ENCODE measurements at places on chromosomes 1 and 21.
A peak's percentile ranks its signal among the peaks of the same experiment; 100 is the strongest.

DNA sequence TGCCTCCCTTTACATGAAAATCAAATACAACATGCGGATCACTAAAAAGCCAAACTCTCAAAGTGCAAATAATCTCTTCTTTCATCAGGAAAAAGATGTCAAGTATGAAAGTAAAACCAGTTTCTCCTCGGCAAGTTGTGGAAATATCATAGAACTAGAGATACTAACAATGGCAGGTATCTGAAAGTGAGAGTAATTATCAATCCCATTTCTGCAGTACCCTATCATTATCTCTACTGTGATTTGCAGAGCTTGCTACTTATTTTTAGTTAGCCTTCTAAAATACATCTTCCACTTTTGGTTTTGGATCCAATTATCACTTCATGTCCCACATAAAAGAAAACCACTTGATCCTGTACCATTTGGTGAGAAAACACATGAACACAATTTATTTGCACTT, 3.0 kb downstream of the TP53BP2 start:
- DNase-seq: no peak

DNA sequence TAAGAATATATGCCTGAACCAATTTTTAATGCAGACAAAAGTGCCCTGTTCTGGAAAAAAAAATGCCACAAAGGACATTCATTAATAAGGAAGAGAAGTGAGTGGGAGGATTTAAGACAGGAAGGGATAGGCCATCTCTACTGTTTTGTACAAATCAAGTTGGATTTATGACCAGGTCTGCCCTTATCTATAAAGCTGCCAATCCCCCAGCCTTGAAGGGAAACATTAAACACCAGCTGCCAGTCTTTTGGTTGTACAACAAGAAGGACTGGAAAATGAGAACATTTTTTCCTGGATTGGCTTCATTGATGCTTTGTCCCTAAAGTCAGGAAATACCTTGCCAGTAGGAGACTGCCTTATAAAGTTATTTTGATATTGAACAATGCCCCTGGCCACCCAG, 444.0 kb downstream of the NPHP4 start:
- DNase-seq: no peak

GRCh38 chr1:227191607-227192006, 126.7 kb downstream of the CDC42BPA start:
- DNase-seq: no peak

- DNase-seq: no peak
Observed at GRCh38 chr1:83857103-83857502, 141.8 kb downstream of the TTLL7 start.

- no peak for DNase-seq
Observed at GRCh38 chr21:42970946-42971653, 3.3 kb upstream of the PKNOX1 start.

- DNase-seq: no peak
Observed at GRCh38 chr1:72997624-72998023, 715.3 kb upstream of the NEGR1 start.

- DNase-seq: peak; percentile 73
Observed at GRCh38 chr1:32773018-32773763, 44.0 kb downstream of the YARS1 start.

DNA sequence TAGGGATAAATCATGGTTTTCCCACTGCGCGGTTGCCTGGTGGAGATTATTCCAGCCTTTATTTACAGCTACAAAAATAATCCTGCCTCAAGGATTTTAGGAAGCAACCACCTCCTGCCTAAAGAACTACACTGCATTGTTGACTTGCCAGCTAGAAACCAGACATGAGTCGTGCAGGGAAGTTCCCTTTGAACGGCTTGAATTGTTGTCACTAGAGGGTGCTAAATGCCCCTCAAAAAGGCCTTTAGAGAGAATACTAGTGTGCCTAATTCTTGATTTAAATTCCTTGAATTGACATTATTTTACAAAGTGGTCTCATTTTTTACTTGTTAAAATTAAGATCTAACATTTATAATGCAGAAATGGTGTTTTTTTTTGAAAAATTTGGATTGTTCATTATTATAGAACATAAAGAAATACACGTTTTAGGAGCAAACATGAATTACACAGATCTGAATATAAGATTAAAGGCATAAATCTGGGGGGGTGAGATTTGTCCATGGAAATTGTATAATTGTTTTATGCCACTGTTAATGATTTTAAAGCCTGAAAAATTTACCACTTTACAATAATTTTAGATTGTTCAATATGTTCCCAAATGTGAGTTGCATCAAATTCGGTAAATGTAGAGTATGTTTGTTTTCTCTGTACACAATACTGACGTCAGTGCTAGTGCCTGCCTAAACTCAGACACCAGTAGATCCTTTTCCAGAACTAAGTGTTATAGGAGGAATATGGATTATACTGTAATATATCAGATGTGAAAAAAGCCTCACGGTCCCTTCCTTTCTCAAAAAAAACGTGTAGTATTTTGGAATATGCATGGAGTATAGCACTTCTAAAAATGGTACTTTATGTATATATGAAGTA, 7.6 kb upstream of the ERG start:
- DNase-seq: no peak

- no peak for DNase-seq
Observed at GRCh38 chr1:15583016-15583706, 1.7 kb downstream of the AGMAT start.

DNA sequence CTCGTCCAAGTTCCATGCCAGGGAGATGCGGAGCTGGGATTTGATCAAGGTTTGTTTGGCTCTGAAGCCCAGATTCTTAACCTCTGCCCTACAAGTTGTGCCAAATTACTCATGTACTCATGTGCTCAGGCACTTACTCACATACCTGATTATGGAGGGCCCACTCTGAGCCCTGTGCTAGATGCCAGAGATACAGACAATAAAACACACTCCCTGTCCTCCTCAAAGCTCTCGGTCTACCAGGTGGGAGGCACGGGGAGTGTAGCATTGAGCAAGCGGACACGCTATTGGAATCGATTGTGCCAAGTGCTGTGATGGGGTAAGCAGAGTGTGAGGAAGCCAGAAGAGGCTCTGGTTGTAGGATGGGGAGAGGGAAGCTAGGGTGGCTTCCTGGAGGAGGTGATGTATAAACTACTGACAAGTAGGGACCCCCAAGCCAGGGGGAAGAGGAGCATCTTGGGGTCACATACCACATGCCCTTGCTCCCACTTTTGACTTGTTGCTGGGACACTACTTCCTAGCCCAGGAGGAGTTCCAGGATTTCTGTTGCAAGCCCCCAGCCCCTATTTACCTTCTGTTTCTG, 49.8 kb upstream of the IFNLR1 start:
- DNase-seq: no peak

GRCh38 chr1:235946571-235946981, 79.9 kb upstream of the LYST start:
- DNase-seq: no peak

- DNase-seq: peak; percentile 68
Observed at GRCh38 chr1:169680377-169681019, 30.9 kb downstream of the SELL start.

GRCh38 chr1:10975567-10976326, 36.7 kb upstream of the TARDBP start:
- no peak for DNase-seq

DNA sequence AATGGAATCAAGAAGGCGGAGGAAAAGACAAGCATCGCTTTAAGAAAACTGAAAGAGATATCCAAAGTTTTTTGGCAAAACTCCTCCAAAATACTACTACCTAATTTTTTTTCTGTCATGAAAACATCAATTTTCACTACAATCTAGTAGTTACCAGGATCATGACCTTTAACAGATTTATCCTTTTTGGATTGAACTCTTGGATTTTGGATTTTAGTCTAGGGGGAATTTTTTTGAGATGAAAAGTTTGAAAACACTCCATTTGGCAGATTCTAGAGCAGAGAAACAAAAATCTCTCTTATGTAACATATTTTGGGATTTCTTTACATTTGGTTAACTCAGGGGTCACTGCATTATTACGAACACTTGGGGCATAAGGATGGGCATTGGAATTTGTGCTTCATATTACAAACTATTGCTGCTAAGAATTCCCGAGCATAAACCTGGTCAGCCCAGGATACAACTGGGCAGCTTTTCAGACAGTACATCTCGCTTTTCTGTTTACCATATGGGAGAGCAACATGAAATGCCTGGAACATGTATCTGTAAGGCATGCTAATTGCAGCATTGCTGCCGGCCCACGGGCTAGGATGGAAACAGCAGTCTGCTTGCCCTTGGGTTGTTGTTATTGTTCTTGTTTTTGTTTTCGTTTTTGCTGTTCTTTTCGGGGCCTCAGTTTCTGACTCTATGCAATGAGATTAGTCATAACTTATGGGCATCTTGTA, 264.3 kb downstream of the RHOU start:
- no peak for DNase-seq

GRCh38 chr1:99717005-99717404, 49.4 kb downstream of the FRRS1 start:
- no peak for DNase-seq

DNA sequence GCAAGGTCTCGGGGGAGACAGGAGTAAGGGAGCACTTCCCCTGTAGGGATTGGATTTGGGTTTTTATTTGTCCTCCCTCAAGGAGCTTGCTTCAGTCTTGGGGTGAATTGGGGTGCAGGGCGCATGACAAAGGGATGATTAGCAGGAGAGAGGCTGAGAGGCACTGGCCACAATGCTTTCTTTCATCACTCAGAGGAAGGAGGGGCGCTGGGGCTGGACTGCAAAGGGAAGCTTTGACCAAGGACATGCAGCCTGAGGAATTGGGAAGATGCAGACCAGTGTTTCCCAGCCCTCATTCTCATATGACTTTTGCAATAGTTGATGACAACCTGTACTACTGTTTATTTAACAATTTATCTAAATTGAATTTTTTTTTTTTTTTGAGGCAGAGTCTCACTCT, 34.1 kb upstream of the PDPN start:
- no peak for DNase-seq
